Iris pigment epithelial cell (primary cell): ENCODE measurements at places on chromosomes 6 and 20.

DNA sequence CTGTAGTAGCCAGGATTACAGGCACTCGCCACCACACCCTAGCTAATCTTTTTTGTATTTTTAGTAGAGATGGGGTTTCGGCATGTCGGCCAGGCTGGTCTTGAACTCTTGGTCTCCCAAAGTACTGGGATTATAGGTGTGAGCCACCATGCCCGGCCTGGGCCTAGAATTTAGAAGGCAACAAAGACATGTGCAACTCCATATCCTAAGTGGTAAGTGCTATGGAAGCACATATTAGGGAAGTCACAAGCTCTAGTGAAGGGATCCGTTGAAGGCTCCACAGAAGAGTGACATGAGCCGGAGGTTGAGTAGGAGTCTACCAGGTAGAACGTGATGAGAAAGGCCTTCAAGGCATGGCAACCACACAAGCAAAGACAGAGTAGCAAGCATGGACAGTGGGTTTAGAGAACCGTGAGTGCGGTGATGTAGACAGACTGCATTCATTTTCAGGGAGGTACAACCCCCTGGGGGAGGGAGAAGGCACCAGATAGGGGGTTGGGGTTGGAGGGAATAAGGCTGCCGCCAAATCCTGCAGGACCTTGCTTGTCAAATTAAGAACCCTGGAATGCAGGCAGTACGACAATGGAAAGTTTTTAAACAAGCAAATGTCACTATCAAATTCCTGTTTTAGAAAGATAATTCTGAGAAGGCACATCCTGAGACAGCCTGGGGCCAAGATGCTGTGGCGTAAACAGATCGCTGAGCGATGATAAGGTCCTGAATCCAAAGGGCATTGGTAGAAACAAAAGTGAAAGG lies 50.2 kb downstream of the ARHGAP18 start:
- peak; percentile 56 for DNase-seq

DNA sequence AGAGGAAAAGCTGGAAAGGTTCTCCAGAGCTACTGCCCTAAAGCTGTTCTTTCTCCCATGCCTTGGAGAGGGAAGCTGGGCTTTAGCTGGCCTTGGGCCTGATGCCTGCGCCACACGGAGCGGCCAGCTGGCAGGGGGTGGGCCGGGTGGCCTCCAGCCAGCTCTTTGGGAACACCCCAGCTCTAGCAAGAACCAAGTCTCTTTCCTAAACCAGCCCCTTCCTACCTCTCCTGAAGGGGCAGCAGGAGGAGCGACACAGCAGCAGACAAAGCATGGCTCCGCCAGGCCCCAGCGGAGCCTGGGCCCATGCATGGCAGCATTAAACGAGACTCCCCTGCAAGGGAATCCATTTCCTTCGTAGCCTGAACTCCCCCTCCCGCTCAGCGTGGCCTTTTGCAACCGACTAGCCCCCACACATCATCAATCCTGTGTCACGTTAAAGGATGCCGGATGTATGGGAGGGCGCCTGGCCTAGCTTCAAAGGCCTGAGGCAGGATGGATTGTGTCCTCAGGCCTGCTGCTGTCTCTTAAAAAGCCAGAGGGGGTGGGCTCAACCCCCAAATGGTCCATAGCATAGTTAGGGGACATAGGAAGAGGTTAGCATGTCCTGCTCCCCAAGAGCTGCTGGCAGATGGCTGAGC lies 14.0 kb downstream of the MRPS18A start:
- DNase-seq: no peak

DNA sequence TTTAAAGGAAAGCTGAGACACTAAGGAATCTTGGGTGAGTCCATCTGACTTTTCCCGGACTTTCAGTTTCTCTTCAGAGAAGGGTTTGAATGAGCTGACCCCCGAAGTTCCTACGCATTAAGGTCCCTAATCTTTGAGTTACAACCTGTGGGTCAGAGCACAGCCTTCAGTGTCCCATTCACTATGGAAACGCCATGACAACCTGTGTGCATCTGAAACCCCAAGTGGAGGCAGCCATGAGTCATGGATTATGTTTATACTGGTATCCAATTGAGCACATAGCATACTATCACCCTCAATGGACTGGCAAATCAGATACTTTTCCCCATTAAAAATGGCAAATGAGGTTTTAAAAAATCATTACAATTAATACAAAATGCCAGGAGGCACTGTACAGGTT lies 11.4 kb downstream of the MYLK4 start:
- DNase-seq: peak; percentile 88

- no peak for DNase-seq
These were observed 9.9 kb upstream of the WFDC2 start for GRCh38 chr20:45459606-45460005.

DNA sequence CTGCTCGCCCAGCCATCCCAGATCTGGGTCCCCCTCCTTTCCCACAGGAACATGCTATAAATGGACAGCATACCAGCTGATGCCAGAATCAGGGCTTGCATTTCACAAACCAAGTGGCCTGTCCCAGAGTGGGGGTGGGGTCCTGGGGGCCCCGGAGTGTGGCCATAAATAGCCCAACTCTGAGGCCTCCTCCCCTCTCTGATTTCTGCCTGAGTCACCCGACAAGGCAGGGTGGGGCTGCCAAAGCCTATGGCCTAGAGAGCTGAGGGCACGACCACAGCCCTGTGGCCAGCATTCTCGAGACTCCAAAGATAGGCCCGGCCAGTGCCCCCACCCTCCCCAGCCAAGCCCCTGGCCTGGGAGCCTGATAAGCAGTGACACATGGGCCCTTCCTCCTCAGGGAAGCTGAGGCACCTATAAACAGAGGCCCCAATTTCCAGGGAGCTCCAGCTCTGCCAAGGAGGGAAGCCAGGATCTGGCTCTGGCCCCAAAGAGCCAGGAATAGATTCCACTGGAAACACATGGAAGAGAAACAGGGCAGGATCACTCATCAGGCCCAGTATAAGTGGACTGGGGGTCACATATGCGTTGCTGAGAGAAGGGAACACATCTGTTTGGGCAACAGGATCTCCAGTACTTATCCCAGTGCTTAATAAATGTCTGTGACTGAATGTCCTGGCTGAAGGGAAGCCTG lies 20.3 kb downstream of the SNTA1 start:
- DNase-seq: peak; percentile 56

GRCh38 chr6:47221565-47221964 lies 88.1 kb downstream of the TNFRSF21 start:
- no peak for DNase-seq

DNA sequence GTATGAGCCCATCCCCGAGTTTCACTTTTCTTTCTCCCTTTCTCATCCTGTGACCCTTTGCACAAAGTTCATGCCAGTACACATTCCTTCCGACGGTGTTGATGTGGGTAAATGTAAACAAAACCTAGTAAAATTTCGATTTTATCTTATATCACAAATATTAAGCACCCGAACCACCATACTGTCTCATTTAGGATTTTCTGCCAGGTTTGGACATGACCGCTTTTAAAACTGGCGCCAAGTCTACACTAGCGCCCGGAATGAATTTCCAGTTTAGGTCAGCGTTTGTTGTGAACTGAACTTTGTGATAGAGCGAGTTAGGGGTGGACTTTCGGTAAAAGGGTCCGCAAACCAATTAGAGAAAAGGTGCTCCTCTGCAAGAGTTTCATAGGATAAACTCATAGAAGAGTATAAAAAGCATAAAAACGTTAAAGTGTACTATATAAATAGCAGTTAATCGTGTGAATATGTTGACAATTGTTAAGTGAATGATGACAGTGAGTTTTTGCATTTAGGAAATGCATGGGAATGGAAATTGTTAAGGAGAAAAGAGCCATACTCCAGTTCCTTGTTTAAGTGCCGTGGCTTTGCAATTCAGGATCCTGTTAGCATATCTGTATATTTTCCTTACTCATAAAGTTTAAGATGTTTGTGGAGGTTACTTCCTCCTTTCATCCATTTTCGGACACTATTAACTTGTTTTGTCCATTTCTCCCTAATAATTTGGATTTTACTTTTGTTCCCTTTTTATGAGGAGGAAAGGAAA lies 937 bp downstream of the AKAP7 start:
- DNase-seq: peak; percentile 63

DNA sequence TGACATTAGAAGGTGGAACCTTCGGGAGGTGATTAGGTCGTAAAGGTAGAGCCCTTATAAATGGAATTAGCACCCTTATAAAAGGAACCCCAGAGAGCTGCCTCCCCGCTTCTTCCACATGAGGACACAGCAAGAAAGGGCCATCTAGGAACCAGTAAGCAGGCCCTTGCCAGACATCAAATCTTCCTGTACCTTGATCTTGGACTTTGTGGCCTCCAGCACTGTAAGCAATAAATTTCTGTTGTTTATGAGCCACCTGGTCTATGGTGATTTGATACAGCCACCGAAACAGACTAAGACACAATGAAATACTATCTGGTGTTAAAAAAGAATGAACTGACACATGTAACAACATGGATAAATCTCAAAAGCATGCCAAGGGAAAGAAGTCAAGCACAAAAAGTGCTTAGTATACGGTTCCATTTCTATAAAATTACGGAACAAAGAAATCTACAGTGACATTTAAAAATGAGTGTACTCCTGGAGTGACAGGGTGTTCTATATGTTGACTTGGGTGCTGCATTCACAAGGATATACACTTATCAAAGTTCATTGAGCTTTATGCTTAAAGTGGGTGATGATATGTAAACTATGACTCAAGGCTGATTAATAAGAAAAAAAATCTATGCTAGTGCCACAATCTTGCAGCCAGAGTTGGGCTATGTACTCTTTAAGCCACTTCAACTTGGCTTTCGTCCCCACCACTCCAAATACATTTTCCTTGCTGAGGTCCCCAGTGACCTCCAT lies 18.4 kb downstream of the SERPINB1 start:
- no peak for DNase-seq

- no peak for DNase-seq
These were observed 40.0 kb upstream of the MRPS18A start for GRCh38 chr6:43727634-43728033.

DNA sequence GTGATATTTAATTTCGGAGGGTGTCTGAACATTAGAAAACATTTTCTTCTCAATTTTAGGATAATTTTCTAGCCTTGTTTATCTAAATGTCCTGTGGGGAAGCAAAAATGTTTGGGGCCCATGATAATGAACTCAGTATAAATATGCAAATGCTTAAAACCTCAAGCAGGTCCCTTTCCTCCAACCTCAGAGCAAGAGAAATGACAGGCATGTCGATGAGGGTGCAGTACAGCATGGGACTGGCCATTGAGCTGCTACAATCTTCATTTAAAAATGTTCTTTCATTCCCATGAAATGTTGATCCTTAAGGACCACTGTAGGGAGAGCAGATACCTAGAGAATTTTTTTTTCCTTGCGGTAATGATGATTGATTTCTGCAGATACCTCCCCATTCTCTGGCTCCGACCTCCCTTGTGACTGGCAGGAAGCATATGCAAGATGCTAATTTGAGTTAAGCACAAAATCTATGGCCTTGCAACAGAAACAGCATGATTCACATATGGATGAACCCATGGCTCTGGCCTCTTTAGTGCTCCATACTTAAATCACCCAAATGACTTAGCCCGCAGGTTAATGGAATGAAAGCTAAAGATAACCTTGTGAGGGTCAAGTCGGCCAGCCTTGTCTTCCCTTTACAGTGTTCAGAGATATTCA lies 243.3 kb downstream of the SOX4 start:
- DNase-seq: no peak

DNA sequence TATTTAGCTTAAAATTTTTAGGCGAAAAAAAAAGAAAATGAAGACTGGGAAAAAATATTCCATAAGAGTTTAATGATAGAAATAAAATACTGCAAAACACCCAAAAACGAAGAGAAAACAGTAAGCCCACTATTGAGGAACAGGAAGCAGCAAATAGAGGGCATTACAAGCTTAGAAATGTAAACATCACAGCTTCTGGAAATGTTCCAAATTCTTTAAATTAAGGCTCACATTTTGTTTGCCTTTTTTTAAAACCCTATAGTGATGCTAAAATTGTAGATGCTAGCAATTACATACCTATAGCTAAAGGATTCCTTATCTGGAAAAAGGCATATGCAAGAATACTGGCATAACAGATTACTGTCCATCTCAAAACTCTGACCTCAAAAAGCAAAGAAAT lies 248.6 kb downstream of the KHDRBS2 start:
- no peak for DNase-seq

- no peak for DNase-seq
These were observed 768.7 kb upstream of the NRSN1 start for GRCh38 chr6:23357185-23357766.

DNA sequence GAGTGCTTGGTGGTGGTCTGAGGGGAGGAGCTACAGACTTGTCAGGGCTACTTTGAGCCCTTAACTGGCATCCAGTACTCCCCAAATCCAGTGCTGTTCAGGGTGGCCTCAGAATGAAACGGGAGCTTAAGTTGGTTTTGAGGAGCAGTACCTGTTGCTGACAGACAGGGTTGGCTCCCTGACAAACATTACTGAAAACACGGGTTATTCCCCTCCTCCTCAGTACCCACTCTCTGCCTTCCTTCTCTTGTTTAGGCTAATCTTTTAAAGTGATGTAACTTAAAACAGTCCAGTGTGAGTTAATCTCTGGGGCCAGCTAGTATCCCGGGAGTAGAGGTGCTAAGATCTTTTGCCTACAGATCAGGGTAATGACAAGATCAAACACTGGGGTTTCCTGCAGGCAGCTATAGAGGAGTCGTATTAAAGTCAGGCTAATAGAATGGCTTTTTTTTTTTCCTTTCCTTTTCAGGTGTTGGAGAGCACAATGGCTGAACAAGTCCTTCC lies 3.7 kb downstream of the TNFAIP3 start:
- no peak for DNase-seq

- peak; percentile 66 for DNase-seq
These were observed 33.2 kb upstream of the IGF2R start for GRCh38 chr6:159935633-159936032.

DNA sequence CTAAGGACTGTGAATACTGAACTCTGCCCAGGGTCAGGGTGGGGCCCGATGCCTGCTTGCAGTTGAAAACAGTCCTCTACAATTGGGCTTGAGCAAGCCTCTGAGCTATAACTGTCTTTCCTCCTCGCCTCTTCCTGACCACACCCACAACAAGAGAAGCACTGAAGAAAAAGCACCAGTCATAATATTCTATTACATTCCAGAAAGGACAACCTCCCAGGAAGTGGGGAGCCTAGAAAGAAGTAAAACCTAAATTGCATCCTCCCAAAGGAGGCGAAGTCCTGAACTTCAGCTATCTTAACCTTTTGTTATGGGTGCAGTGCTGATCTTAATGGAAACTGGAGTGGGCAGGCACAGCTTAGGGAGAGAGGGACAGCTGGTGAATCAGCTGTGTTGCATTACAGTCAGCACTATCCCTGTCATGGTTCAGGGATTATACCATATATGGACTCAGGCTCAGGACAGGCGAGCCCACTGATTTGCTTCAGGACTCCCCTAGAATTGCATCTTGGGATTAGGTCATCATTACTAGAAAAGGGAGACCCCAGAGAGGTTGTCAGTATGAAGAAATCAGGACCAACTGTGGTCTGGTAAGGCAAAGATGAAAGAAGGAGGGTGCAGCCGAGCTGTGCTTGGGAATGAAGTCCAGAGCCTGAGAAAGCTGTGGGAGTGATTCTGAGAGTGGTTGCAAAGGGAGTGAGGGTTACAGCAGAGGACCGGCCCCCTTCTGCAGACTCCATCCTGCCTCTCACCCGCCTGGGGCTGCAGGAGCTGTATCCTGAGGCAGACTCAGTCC lies 18.3 kb upstream of the TRAM2 start:
- DNase-seq: peak; percentile 95

- no peak for DNase-seq
These were observed 1.7 kb downstream of the RSPO3 start for GRCh38 chr6:127120023-127120786.

GRCh38 chr6:16760516-16761470 lies at the start of gene ATXN1:
Gene ATXN1 (minus strand): TSS chr6:16761460.
- no peak for DNase-seq
